ENCODE measurements at places on chromosomes 13 and 19.

- no peak for DNase-seq
Observed at GRCh38 chr13:26653310-26653709, 95.8 kb downstream of the WASF3 start.

GRCh38 chr19:58397533-58398037 lies 2.1 kb downstream of the RNF225 start:
- no peak for DNase-seq

DNA sequence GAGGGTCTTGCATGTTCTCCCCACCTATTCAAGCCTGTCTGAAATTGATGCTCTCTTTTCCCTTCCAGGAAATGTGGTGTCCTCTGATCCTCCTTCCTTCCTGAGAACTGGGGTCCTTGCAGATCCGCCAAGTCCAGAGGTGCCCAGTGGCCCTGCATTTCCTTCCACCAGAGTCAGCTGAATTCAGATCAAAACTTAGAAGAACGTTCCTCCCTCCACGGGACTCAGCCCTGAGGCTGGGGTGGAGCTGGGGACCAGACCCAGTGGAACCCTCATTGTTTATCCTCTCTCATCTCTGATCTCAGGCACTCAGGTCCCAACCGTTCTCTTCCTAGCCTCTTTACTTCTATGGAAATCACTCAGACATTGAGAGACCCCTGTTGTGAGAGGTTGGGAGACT lies 477.3 kb downstream of the TSHZ3 start:
- no peak for DNase-seq

DNA sequence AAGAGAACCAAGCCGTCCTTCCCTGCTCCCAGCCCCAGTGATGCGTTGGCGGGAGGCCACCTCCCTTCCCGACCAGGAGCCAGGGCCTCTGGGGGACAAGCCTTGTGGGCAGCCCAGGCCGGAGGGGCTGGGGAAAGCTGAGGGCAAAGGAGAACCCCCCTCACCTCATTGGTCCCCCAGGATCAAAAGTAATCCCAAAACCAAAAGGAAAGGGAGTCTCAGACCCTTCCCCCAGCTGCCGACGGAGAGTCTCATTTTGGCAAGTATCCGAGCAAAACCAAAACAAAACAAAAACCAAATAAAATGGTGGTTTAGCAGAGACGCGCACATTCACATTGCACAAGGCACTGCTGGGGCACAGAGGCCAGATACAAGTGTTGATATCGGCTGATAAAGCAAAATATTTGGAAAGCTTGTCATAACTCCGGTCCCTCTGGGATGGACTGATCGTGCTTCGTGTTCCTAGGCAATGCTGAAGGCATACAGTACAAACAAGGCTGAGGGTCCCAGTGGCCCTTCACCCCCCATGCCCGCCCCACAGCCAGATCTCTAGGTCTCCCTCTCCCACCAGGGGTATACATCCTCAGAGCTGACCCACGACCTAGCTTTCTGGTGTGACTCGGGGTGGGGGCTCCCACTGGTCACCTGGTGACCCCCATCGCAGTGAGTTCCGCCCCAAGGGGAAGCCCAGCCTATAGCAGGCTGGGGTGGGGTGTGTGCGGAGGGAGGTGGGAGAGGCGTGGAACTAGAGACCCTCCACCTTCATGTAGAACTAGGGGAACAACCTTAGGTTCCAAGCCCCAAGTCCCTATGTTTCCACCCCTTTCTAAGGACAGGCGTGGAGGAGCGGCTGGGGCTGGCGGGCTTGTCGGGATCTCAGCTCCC lies 2.1 kb downstream of the CEBPA start:
- DNase-seq: no peak

- no peak for DNase-seq
Observed at GRCh38 chr19:15199661-15200552, 888 bp downstream of the NOTCH3 start.

DNA sequence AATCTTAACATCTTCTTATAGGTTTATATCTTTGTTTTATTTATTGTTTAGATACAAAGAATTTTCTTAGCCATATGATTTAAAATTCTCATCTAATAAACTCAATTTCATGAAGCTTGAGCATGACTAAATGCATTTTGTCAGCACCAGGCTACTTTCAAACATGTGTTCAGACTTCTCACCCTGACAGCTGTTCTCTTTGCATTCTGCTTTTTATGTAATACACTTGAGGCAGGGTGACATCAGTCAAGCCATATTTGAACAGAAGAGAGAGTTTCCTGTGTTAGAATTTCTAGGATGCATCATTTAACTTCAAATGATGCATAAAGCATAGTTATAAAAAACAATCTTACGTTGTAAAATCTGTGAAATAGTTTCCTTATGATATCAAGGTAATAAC lies 1295.1 kb upstream of the PCDH20 start:
- DNase-seq: no peak
